Activated CD8-positive, alpha-beta memory T cell treated with anti-CD3 and anti-CD28 coated beads for 24 hours (primary cell): ENCODE measurements at places on chromosomes 7 and 10.

GRCh38 chr7:125681508-125681907 is 751.9 kb upstream of the POT1 start:
- no peak for DNase-seq

DNA sequence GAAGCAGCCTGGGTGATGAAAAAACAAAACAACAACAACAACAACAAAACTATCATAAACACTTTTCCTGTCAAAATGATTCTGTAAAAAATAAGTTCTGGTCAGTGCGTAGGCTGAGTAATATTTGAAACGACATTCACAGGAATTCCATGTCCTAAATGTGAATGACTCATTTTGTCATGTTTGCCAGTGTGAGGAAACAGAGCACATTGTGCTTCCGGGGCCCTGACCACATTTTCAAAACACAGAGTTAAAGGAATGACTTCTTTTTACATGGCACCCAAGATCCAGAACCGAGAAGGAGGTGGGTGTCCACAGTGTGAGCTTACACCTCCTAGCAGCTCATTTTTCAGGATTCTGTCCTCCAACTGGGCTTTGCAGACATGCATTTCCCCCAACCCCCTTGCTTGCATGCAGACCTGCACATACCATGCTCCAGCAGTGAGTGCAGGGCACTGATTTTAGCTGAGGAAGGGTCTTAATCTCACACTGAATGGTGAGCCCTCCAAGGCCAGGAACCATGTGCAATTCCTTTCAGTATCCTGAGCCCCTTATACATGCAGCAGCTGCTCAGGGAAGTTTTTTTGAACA is 3.0 kb downstream of the CLRN3 start:
- DNase-seq: no peak

DNA sequence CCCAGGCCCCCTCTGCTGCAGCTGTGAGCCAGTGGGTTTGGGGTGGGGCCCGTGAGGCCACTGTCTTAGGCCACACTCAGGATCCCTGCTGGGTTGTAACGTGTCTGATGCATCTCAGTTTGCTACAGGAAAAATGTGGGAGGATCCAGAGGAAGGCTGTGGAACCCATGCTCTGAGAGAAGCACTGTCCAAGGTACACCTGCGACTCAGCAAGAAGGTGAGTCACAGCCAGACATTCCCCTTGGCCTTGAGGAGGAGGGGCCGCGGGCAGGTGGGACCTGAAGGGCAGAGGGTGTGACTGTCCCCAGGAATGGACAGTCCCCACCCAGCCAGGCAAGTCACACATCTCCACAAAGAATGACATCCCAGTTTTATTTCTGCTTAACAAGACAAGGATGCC is 27.8 kb upstream of the C10orf120 start:
- no peak for DNase-seq

- no peak for DNase-seq
Observed at GRCh38 chr7:128906766-128907559, 3.5 kb downstream of the KCP start.

GRCh38 chr10:128263891-128264688 is 137.9 kb upstream of the MKI67 start:
- DNase-seq: peak; percentile 71

DNA sequence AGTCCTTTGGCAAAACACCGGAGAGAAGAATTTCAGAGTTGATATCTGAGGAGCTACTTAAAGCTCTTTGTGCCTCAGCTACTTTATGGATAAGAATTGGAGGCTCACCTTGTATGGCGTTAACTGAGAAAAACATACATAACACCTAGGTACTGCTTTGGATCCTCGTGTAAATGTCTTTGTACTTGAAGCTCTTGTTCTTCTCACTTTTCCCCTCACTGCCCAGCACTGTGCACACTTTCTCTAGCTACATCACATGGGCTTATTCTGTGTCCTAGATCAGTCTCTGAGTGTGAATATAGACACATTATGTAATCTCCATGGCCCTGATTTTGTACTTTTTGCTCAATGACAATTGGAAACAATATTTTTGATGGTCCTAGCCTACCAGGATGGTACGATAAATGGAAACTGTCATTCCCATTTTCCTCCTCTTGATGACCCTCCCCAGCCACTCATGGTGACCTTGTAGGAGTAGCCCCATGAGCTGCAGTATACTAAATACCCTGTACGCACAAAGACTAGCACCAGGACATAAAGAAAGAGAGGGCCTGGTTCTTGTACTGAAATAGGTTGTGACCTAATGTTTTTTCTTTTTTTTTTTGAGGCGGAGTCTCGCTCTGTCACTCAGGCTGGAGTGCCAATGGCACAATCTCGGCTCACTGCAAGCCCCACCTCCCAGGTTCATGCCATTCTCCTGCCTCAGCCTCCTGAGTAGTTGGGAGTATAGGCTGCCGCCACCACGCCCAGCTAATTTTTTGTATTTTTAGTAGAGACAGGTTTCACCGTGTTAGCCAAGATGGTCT is 22.1 kb downstream of the STAMBPL1 start:
- no peak for DNase-seq

DNA sequence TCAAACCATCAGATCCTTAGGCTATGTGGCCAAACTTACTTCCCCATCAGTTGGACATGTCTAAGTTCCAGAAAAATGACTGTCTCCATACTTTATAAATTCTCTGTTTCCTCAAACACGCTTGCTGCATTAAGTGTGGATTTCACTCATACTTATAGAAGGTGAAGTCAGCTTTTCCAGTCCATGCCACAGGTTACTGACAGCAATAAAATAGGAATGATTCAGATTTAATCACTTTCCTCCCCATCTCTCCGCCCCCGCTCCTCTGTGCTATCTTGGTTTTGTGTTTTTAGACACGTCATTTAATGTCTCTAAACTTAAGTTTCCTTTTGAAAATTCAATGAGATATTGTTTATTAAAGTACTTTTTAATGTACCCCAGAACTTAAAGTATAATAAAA is 1098.0 kb upstream of the C7orf33 start:
- no peak for DNase-seq

DNA sequence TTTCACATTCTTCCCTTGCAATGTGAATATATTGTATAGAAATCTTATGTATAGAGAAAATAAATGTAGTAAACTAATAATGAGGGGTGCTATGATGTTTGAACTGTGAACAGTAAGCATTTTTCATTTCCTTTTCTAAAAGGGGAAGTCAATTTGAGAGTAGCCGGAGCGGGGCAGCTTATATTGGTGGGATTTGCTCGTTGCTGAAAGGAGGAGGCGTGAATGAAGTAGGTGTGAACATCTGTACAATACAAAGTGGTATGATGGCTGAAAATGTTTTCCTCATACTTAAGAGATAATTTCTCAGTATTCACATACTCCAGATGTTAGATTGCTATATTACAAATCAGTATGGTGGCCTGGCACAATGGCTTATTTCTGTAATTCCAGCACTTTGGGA is 87.1 kb downstream of the SRI start:
- DNase-seq: no peak

- no peak for DNase-seq
Observed at GRCh38 chr10:9010931-9011670, 956.6 kb downstream of the GATA3 start.
